ENCODE measurements at places on chromosomes 3 and 15.

DNA sequence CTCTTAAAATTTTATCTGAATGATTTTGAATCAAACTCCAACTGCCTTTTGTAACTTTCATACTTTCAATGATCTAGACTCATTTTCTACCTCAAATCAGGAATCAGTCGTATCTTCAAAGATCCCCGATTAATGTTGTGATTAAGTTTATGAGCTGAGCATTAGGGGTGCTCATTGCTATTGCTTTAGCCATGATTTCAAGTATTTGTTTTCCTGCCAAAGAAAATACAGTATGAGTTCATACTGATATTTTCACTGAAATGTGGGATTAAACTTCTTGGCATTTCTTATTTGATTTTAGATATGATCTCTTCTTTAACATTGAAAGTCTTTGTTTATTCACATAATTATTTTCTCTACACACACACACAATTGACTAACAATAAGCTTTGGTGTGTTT lies 785.6 kb downstream of the NTRK3 start:
- no peak for DNase-seq

GRCh38 chr15:34490417-34491193 lies 53.0 kb upstream of the GOLGA8A start:
- DNase-seq, result no peak

- DNase-seq, result no peak
These were observed 416.1 kb downstream of the ERC2 start for GRCh38 chr3:56052188-56052587.

- DNase-seq, result peak; percentile 24
These were observed 25.9 kb upstream of the SNRK start for GRCh38 chr3:43260412-43260811.

- DNase-seq, result no peak
These were observed 12.7 kb downstream of the SOX2 start for GRCh38 chr3:181724192-181724965.

DNA sequence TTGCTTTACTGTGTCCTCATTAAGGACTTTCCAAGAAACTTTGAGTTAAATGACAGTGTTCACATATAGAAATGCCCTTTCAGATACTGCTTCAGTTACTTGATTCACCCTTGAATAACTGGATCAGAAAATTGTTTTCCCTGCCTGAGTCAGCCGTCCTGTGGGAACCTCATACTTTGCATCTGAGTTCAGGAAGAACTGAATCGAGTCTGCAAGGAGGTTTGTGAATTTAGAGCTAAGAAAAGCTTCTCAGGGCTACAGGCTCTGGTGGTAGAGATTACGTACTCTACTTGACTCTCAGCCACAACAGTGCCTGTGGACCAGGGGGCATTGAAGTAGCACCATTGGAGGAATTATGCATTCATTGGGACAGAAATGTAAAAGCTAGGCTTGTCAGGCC lies 252.4 kb upstream of the C2CD4B start:
- no peak for DNase-seq

DNA sequence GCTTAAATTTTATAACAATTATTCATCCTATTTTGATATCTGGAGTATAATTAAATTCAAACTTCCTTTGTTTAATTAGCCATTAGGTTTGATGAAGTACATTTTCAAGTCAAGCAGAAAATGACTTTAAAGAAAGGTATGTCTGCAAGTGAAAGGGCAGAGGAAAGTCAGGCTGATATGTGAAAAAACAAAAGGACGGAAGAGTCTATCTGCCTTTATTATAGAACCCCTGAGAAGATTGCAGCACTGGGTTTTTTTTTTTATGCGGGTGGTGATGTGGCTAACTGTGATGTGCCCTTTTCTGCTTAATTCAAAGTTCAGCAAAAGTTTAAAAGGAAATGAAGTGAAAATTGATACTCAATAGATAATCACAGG lies 83.2 kb downstream of the COL8A1 start:
- DNase-seq, result no peak

GRCh38 chr3:30768703-30769550 lies 125.5 kb downstream of the GADL1 start:
- peak; percentile 23 for DNase-seq

- peak; percentile 34 for DNase-seq
These were observed 1.0 kb downstream of the PRKCD start for GRCh38 chr3:53161820-53162671.

DNA sequence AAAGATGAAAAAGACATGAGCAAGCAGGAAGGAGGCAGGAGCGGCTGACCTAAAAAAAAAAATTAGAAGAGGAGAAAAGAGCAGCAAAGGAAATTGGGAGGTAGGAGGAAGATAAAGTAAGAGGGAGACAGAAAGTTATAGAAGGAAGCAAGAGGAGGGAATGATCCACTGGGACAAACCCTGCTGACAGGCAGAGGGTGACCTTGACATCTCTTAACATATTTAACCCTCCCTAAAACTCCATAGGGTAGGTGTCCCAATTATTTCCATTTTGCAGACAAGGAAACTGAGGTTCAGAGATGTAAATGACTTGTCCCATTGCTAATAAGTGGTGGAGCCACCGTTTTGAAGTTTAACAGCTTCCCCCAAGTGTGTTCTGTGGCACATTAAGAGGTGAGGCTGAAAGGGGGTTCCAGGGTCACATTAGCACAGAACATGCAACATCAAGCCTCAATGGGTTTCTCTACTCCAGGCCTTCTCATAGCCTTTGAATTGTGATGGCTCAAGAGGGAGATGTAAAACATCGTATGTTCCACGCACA lies 37.4 kb upstream of the PRICKLE2 start:
- no peak for DNase-seq

GRCh38 chr3:134351427-134351826 lies 22.8 kb downstream of the AMOTL2 start:
- DNase-seq, result no peak
